GM18507 (cell line): ENCODE measurements at places on chromosomes 1 and 21.

DNA sequence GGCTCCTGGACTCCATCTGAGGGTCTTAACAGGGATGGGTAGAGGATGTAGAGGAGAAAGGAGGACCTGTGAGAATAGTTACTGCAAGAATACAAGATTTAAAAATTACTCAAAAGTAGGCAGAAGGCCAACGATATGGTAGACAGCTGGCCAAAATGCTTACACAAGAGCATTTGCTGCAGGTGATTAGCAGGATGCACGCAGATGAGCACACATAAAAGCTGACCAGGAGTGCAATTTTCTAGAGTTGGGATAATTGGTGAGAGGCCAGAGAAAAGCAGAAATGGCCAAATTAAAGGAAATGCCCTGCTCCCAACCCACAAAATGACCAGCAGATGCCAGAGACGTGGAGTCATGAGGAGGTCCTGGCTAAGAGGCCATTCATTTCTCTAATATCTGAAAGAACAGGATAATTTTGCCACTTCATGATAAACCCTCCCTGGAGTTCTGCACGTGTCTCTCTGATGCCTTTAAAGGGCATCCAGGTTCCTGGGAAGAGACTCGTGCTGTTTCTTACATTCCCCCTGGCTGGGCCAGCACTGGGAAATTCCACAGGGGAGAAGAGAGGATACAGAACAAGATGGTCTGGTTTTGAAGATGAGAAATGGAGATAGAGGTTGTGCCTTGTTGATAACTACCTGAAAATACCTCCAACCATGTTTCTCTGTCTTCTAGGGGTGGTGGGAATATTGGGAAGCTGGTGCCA lies 62.3 kb upstream of the KCNA3 start:
- no peak for DNase-seq

DNA sequence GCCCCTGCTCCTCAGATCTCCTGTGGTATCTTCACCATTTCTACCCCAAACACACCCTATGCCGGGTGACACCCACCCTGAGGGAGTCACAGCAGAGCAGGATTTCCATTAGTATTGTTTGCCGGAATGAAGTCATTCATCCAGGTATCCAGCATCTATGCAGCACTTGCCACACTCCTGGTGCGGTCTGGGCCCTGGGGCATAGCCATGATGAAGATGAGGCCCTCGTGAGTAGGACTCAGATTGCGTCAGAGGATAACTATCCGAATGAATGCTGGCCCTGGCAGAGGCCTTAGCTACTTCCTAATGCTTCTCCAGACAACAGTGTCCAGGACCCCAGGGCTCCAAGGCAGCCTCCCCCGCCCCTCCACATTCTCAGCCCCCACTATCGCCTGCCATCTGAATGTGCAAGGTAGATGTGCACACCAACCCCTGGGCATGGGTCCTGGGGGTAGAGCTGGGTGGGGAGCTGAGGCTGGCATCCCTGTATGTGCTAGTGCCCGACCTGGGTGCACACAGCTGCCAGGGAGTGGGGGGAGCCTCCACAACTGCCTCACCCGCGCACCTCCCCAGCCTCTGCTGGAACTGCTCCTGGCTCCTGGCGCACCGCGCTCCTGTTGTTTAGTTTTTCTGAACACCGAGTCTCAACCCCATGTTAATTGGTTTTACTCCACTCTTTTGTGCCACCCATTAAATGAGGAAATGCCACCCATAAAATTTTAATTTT lies 25.5 kb upstream of the ZC3H12A start:
- DNase-seq: no peak

DNA sequence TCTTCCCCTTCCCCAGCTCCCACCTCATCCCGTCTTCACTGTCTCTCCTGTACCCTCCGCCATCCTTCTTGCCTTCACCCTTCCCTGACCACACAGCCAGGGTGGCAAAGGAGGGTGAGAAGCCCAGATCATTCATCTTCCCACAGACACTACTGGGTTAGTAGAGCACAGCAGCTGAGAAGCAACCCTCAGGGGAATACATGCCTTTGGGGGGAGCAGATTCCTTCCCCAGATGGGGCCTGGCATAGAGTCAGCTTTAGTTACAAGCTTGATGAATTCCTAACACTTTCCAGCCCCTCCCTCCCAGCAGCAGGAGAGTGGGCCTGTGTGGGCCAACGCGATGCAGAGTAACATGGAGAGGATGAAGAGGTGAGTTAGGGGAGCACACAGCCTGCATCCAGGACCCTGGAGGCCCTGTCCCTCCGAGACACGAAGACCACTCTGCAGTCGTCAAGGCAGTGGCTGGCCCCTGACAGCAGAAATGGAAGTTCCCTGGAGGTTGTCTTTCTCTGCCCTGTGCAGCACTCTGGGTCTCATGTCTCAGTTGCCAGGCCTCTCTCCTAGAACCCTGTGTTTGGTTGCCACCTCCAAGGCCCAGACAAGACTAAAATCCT lies 8.8 kb upstream of the BTG2 start:
- DNase-seq: no peak

- no peak for DNase-seq
These were observed 119.3 kb downstream of the SYT2 start for GRCh38 chr1:202590975-202591411.

DNA sequence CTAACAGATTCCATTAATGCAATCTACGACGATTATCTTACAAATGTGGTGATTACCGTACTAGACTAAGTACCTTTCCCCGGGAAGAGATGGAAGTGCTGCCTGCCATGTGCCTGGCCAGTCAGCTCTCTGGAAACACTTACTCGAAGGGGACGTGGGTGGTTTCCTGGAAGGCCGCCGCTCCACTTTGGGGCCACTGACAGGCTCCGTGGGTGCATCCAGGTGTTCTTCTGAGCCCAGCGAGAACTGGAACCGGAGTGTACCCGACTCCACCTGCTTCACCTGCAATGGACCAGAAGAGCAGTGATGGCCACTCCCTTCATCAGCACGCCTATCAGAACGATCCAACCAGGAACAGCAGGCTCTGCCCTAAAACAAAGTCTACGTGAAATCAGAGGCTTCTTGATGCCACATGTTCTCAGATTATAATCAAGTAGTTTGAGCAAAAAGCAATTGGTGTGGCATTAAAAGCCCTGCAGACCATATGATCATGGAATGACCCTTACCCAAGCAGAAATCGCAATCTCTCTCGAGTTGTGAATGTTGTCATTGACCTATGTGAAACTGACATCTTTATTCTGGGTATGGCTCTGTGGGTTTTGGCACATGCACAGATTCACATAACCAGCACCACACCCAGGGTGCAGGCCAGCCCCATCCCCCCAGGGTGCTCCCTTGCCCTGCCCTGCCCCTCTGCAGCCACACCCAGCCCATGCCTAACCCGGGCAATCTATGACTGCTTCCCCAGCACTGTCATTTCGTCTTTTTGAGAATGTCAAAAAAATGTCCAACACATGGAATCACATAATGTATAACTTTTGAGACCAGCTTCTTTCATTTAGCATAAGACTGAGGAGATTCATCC lies 64.5 kb downstream of the NPHP4 start:
- DNase-seq: no peak

DNA sequence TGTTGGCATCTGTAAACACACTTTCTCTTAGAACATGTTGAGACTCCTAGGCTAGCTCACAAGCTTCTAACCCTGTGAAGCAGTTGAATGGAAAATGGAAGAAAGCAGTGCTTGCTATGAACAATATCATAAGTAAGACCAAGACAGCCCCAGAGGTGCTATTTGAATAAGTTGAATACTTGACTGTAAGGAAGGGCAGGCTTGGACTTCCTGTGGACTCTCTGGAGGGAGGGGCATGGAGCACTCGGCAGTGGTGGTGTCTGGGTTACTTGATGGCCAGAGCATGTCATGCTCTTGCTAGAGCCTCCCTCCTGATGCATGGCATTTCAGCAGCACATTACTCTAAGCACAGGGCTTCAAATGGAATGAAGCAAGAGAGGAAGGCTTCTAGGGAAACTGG lies 60.0 kb downstream of the MRPS6 start:
- DNase-seq: no peak

- peak; percentile 39 for DNase-seq
These were observed 1.7 kb downstream of the TMCC2 start for GRCh38 chr1:205229399-205229871.

DNA sequence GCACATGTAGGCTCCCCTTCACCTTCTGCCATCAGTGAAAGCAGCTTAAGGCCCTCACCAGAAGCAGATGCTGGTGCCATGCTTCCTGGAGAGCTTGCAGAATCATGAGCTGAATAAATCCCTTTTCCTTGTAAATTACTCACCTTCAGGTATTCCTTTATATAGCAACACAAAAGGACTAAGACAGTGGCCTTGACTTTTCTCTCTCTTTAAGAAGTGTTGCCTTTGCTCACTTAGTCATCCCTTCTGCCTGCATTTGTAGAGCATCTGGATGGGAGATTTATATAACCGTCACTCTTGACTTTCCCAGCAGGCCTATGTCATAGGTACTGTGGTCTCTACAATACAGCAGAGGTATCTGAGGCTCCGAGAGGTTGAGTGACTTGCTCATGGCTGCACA lies 3.7 kb downstream of the PCSK9 start:
- no peak for DNase-seq

DNA sequence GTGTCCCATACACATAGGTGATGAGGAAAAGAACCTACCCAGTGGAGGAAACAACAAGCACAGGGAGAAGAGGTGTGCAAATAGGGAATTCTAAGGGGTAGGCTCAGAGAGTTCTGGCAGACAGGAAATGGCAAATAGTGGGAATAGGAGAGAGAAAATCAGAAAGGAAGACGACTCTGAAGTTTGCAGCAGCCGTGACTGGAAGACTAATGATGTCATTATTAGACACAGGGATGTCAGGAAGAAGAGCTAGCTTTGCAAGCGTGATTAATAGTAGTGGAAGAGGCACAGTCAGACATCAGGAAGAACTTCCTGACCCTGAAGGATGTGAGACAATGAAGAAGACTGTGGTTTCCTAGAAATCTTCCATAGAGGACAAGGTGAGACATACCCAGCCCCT lies 21.1 kb downstream of the DLGAP3 start:
- DNase-seq: no peak

DNA sequence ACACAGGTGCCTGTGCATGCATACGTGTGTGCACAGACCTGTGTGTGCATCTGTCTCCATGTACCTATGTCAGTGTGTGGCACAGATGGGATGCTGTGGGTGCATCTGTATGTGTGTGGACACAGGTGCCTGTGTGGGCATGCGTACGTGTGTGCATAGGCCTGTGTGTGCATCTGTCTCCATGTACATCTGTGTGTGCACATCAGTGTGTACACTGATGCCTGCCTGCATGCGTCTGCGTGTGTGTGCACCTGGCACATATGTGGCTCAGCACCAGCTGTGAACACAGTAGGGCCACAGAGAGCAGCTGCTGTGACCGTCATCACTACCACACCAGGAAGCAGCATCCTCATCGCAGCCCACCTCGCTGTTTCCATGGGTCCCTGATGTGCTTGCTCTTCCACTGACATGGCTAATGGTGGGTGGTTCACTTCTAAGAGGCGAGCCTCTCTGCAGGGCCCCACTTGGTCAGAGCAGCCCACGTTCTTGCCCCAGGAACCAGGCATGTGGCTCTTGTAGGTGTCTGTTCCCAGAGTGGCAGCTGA lies 9.6 kb upstream of the SPATC1L start:
- no peak for DNase-seq

DNA sequence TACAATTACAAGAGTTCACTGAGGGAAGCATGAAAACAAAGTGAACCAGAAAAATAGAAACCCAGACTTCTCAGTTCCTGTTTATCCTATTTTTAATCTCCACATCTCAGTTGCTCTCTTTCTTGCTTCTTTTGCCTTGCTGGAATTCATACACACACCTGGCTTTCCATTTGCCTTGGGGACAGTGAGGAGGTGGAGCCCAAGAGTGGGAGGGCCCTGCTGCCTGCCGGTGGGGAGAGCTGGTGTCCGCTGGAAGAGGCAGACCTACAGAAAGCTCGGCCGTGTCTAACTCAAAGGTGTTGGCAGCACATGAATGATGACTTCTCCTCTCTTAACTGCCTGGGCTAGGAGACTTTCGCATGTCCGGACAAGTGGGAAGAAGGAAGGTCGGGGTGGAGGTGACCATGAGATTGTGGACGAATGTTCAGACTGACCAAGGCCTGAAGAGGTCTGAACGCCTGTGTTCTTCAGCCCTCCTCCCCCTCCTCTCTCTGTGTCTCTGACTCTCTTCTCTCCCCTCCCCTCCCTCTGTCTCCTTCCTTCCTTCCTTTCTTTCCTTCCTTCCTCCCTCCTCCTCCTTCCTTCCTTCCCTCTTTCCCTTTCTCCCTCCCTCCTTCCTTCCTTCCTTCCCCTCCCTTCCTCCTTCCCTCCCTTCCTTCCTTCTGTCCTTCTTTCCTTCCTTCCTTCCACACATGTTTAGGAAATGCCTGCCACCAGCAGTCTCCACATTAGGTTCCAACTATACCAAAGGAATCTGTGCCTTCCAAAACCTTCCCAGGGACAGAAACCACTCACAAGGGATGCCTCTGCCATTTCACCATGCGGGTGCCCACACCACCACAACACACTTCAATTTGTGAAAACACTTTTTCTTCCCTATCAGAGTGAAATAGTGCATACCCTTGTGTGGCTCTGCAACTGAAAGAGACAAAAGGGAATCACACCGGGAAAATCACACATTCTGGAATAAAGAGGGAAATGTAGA lies 157.3 kb upstream of the RUNX1 start:
- DNase-seq: no peak

DNA sequence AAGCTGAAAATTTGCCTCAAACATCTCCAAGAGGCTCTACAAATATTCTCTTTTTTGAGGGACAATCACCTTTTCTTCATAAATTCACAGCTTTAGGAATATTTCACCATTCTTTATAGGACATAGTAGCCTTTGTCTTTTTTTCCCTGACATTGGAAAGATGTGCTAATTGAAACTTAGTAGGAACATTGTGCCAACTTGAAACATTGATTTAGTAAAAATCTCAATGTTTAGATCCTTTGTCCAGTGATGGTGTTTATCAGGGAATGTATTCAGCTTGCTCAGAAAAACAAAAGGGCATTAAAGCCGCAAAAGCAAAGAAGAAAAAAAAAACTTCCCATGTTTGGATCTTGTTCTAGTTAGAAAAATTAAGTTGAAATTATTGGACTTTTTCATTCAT lies 52.1 kb downstream of the DPT start:
- no peak for DNase-seq

DNA sequence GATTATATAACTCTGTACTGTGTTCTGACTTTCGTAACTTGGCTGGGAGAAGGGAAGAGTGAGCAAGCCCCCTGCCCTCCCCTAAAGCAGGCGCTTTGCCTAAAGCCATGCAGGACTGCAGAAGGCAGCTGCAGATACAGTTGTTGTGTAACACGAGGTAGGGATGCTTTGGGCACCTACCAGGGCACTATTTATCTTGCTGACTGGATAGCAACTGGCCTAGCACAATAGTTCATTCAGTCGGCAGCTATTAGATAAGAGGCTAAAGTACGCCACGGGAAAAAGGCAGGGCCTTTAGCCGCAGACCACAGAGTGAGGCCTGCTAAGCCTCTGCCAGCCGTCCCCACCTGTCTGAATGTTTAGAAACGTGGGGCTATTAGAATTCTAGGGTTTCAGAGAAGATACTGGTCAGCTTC lies 80.9 kb downstream of the TTC3 start:
- DNase-seq: no peak

GRCh38 chr1:204094856-204095634 lies 22.1 kb downstream of the SOX13 start:
- no peak for DNase-seq

GRCh38 chr1:115301438-115302020 lies 36.5 kb downstream of the NGF start:
- no peak for DNase-seq
